ENCODE measurements at places on chromosomes 6 and 20. TPM values are rescaled to one million over a fixed set of nuclear protein-coding genes. Genes with fewer than 3 reads are reported as not detected.

Gene NINL
- total RNA-seq, result 10.1 TPM

Gene PAX1
- not detected for total RNA-seq

Gene C6orf163
- 0.77 TPM for total RNA-seq

Gene PAK1IP1
- 17.5 TPM for total RNA-seq

Gene FOXQ1
- not detected for total RNA-seq

Gene CYP24A1
- 0.96 TPM for total RNA-seq
